ENCODE measurements at places on chromosomes 6 and 20.

- H3K27me3 ChIP-seq = no peaks in the 10 kb centered on the region
- H3K4me3 ChIP-seq = no peak overlapping the region
- H3K27ac ChIP-seq = no peak overlapping the region
- no peaks in the 10 kb centered on the region for H3K36me3 ChIP-seq
- DNase-seq = no peak
- H3K4me1 ChIP-seq = no peaks in the 10 kb centered on the region
Observed at GRCh38 chr20:59342023-59342957, 41.9 kb downstream of the EDN3 start.

GRCh38 chr6:143009851-143010250 is 50.8 kb upstream of the AIG1 start:
- no peak overlapping the region for H3K27ac ChIP-seq
- no peak overlapping the region for H3K4me3 ChIP-seq
- H3K36me3 ChIP-seq = no peaks in the 10 kb centered on the region
- DNase-seq = no peak
- no peaks in the 10 kb centered on the region for H3K27me3 ChIP-seq

DNA sequence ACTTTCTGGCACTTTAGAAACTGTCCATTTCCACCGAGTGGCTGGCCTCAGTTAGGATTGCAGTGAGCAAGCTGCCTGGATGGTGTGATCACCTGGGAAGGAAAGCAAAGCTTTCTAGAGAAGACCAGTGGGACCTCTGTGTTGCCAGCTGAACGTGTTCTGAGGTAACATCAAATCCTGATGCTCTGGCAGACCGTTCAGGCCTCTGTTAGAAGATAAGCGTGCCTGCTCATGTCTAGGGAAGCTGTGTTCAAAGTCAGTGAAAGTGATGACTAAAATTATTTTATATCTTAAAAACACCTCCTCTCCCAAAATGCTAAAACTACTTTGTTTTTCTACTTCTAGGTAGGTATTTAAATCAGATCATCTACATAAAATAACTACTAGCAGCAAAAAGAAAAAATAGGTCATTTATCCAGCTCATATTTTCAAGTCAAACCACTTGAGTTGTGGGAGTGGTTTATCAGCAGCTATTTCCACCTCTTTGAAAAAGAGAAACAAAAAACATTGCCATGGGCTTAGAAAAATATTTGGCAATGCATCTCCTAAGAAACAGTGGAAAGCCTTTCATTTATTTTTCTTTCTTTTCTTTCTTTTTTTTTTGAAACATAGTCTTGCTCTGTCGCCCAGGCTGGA is 54.8 kb downstream of the CEP43 start:
- no peak overlapping the region for H3K27ac ChIP-seq
- H3K4me3 ChIP-seq = no peak overlapping the region
- DNase-seq = no peak
- H3K4me1 ChIP-seq = no peaks in the 10 kb centered on the region
- H3K36me3 ChIP-seq = no peaks in the 10 kb centered on the region

DNA sequence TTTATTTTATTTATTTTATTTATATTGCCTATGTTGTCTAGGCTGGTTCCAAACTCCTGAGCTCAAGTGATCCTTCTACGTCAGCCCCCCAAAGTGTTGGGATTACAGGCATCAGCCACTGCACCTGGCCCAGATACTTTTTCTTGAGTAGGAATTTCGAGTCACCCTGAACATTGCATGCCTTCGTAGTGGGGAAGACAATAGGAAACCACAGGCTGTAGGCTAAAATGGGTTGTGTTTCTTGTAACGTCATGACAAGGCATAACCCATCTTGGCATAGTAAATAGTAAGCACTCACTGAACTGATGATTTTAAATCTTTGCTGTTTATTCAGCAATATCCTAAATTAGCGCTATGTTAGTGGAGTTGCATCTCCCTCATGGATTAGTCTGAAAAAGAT is 34.9 kb downstream of the PTPN1 start:
- no peak overlapping the region for H3K27ac ChIP-seq
- no peak for DNase-seq
- H3K27me3 ChIP-seq = no peaks in the 10 kb centered on the region
- peaks cover 58% of the 10 kb centered on the region for H3K4me1 ChIP-seq
- H3K36me3 ChIP-seq = peaks cover 11% of the 10 kb centered on the region

DNA sequence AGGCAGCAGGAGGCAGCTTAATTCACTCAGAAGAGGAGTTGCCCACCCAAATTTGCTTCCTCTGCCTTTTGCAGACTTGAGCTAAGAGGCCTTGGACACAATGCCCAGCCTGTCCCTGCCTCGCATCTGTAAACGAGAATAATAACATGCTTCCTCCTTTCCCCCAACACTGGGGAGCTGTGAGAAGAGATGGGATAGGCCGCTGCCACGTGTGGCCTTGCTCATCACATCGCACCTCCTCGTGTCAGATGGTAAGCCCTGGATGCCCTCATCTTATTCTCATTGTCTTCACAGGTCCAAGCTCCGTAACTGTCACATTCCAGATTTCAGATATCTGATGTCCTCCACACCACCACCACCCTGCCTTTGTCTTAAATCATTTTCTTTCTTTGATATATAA is 13.1 kb upstream of the TUBB2B start:
- no peak for DNase-seq
- H3K36me3 ChIP-seq = no peaks in the 10 kb centered on the region
- peaks cover 27% of the 10 kb centered on the region for H3K27me3 ChIP-seq
- H3K27ac ChIP-seq = no peak overlapping the region
- no peaks in the 10 kb centered on the region for H3K4me1 ChIP-seq
- no peak overlapping the region for H3K4me3 ChIP-seq

DNA sequence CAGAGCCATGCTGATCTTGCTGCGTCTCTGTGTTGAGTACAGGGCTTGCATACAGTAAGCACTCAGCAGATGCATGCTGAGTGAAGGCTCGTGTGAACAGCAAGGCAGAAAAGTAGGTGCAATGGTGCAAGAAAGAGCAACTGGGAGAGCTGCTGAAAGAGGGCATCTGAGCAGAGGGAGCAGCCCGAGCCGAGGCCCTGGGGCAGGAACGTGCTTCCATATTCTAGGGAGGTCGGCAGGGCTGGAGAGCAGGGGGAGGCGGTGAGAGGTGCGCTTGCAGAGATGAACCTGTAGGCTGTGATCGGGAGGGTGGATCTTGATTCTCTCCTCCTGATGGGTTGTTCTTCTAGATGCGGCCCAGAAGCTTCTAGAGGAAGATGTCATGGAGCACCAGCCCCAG is 26.4 kb upstream of the STX16 start:
- no peaks in the 10 kb centered on the region for H3K27me3 ChIP-seq
- no peaks in the 10 kb centered on the region for H3K4me1 ChIP-seq
- no peak for DNase-seq
- no peaks in the 10 kb centered on the region for H3K36me3 ChIP-seq
- H3K4me3 ChIP-seq = no peak overlapping the region

- H3K36me3 ChIP-seq = no peaks in the 10 kb centered on the region
- no peak for DNase-seq
- H3K4me1 ChIP-seq = peaks cover 22% of the 10 kb centered on the region
Observed at GRCh38 chr6:75220357-75220756, 14.5 kb upstream of the COL12A1 start.

DNA sequence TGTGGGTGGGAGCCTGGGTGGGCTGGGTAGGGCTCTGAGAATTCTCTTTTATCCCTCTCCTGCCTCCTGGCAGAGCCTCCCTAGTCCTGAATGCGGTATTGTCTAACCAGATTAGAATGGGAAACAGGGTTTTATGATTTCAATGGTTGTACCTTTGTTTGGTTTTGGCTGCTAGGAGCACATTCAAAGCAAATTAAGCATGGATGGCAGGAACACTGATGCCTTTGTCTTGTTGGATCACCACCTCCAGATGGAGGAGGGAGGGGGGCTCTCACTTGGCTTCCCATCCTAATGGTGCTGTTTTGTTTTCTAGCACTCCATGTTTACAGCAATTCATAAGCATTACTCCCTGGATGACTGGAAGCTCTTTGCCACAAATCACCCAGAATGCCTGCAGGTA is 11.6 kb downstream of the GMPR start:
- no peak overlapping the region for H3K27ac ChIP-seq
- peaks cover 49% of the 10 kb centered on the region for H3K36me3 ChIP-seq
- H3K4me3 ChIP-seq = no peak overlapping the region
- no peaks in the 10 kb centered on the region for H3K27me3 ChIP-seq

GRCh38 chr6:145924600-145924999 is 39.6 kb downstream of the SHPRH start:
- peaks cover 65% of the 10 kb centered on the region for H3K36me3 ChIP-seq
- H3K27ac ChIP-seq = no peak overlapping the region
- no peak overlapping the region for H3K4me3 ChIP-seq
- no peaks in the 10 kb centered on the region for H3K4me1 ChIP-seq

DNA sequence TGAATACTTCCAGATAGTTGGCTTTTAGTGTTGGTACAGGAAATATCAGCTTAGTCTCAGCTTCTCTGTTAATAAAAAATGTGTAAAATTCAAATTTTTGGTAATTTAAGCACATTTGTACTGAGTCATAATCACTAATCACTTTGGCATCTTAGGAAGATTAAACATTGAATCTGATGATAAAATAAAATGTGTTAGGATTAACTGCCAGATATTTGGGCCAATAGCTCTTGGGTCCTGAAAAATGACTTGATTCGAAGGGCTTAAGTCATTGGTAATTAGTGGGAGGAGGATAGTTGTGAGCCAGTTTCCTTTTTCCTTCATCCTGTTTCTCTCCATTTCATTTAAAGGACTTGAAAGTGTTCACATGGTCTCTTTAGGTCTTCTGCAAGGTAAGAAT is 426.1 kb downstream of the RFPL4B start:
- no peak for DNase-seq
- H3K36me3 ChIP-seq = no peaks in the 10 kb centered on the region
- no peaks in the 10 kb centered on the region for H3K27me3 ChIP-seq
- H3K27ac ChIP-seq = no peak overlapping the region
- H3K4me1 ChIP-seq = no peaks in the 10 kb centered on the region

- no peak overlapping the region for H3K27ac ChIP-seq
- H3K4me3 ChIP-seq = no peak overlapping the region
- no peak for DNase-seq
- H3K27me3 ChIP-seq = peaks cover 99% of the 10 kb centered on the region
Observed at GRCh38 chr20:46030284-46031013, 1.4 kb downstream of the SLC12A5 start.

DNA sequence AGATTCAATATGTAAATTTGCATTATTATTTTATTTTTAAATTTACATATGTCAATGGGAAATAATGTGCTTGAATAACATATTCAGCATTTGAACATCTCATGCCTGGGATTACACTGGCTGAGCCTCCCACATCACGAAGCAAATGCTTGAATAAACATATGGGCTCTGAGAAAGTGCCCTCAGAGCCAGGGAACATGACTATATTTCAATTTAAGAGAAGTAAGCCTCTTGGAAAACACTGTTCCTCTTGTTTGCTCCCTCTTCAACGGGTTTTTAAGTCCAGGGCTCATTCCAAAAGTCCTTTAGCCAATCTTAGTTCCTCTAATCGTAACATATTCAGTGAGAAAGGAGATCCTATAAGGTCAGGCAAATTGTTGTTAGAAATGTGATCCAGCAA is 122.0 kb downstream of the GMPR start:
- H3K4me3 ChIP-seq = no peak overlapping the region
- no peak overlapping the region for H3K27ac ChIP-seq
- H3K36me3 ChIP-seq = peaks cover 7% of the 10 kb centered on the region
- no peak for DNase-seq

DNA sequence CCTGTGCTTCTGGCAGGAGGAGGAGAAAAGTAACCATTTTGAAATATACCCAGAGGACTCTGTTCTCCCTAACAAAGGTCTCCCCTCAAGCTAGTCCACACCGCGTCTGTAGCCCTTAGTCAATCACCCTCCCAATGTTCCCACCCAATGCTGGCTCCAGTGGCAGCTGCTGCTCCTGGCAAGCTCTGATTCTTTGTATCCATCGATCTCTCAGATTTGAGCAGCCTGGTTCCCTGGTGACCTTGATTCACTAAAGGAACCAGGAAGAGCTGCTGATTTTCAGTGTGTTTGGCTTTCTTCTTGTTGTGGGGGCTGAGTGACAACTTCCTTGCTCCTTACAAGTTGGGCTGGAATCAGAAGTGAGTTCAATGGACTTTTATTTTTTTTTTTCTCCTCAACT is 68.5 kb downstream of the FOXC1 start:
- H3K4me1 ChIP-seq = peaks cover 7% of the 10 kb centered on the region
- no peaks in the 10 kb centered on the region for H3K27me3 ChIP-seq
- H3K27ac ChIP-seq = peak overlapping the region; percentile 39
- DNase-seq = no peak
- H3K36me3 ChIP-seq = no peaks in the 10 kb centered on the region

GRCh38 chr6:107314531-107314939 is 144.8 kb downstream of the PDSS2 start:
- no peak overlapping the region for H3K27ac ChIP-seq
- no peaks in the 10 kb centered on the region for H3K4me1 ChIP-seq
- no peak overlapping the region for H3K4me3 ChIP-seq

DNA sequence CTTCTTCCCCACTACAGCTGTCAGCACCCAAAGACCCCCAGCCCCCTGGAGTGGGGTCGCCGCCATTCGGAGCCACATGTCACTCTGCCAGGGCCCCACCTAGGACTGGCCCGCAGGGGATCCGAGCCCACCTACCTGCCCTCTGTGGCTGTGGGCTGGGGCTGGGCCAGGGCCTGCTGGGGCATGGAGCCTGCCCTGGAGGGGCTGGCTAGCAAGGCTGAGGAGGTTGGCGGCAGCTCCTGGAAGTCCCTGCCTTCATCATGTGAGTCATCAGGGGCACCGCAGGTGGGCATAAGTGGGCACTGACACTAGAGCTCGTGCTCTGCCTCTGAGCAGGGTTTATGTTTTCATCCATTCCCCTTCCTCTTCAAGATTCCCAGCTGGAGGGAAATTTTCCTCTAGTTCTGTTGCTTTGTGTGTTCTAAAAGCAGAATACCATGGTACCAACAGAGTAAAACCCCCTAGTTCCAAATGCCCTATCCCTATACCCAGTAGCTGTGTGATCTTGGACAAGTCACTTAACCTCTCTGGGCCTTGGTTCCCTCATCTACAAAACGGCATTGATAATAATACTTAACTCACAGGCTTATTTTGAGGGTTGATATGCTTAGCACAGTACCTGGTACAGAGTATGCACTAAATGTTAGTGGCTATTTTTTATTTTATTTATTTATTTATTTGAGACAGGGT is 8.7 kb upstream of the FANCE start:
- H3K27me3 ChIP-seq = no peaks in the 10 kb centered on the region
- no peaks in the 10 kb centered on the region for H3K36me3 ChIP-seq
- DNase-seq = no peak
- no peak overlapping the region for H3K27ac ChIP-seq
- no peak overlapping the region for H3K4me3 ChIP-seq

GRCh38 chr20:62641321-62642050 is 817 bp upstream of the SLCO4A1 start:
- H3K4me1 ChIP-seq = peaks cover 25% of the 10 kb centered on the region
- DNase-seq = no peak
- H3K4me3 ChIP-seq = peak overlapping the region; percentile 41
- no peaks in the 10 kb centered on the region for H3K36me3 ChIP-seq
- H3K27me3 ChIP-seq = no peaks in the 10 kb centered on the region

- DNase-seq = no peak
- no peaks in the 10 kb centered on the region for H3K27me3 ChIP-seq
- H3K36me3 ChIP-seq = no peaks in the 10 kb centered on the region
Observed at GRCh38 chr6:93849857-93850256, 430.5 kb upstream of the EPHA7 start.
